Non-pigmented ciliary epithelial cell (primary cell): ENCODE measurements at places on chromosomes 1 and 21.

- DNase-seq: peak; percentile 65
These were observed 394.8 kb downstream of the USP25 start for GRCh38 chr21:16124378-16125138.

DNA sequence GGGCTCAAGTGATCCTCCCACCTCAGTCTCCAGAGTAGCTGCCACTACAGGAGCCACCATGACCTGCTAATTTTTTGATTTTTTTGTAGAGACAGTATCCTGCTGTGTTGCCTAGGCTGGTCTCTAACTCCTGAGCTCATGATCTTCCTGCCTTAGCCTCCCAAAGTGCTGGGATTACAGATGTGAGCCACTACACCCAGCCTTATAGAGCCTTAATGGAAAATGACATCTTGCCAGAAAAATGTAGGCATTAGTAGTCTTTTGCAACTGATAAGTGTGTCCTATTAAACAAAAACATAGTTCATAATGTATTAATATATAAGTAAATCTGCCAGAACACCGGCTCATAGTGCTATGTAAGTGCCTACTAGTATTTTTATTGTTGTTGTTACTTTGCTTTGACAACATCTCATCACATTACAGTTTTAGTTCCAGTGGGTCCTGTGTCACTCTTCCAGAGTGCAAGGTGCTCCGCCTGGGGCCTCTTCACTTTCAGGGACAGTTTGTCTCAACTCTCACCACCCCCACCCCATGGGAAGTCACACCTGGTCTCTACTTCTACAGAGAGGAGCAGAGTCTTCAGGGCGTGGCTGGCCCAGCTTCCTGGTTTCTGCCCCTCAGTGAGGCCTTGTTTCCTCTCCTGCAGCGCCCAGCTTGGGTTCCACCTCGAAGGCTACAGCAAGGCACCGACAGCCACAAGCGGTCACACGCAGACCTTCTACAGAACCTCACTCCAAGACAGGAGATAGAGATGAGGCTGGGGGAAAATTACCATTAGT lies 30.1 kb downstream of the RHOU start:
- no peak for DNase-seq

DNA sequence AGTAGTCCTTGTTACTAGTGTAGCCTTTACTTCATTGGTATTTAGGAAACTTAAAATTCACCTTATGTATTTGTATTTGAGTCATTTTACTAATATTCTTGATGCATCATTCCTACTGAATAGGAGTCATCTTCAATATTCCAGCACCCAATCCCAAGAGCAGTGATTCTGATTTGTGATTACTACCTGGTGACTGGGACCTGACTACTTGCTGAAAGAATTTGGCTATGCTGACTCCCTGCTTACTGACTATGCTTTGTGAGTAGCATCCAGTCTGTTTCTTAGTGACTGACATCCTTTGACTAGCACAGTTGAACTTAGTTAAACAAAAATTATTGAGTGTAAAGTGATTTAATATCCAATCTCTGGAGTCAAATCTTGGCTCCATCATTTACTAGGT lies 129.9 kb upstream of the NEGR1 start:
- no peak for DNase-seq

GRCh38 chr1:78291418-78291817 lies 199.4 kb upstream of the PTGFR start:
- no peak for DNase-seq

- DNase-seq: no peak
These were observed 6.4 kb downstream of the ARHGEF19 start for GRCh38 chr1:16205891-16206546.

DNA sequence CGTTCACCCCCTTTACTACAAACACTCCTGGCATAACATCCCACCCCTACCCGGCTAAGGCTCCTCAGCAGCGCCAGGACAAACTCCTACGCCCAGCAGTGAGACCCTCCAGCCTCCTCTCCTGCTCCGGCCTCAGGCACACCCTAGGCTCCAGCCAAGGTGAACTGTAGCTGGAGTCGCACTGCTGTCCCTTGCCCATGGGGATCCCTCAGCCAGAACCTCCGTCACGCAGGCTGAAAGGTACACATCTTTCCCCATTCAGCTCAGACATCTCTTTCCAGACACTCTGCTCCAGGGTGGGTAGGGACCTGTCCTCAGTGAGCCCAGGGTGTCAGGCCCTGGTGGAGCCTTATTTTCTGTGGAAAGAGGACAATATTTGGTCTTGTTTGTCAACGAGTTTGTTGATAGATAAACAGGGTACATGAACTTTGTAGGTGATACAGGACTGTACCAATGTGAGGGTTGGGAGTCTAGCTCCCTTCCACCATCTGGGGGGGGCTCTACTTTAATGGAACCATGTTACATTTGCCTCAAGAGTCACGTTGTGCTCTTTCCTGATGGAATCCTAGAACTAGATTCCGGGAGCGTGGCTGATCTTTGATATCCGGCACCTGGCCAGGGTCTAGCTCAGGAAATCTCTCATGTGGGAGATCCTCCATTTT lies 56.5 kb upstream of the SSBP3 start:
- DNase-seq: no peak

GRCh38 chr1:56268519-56269140 lies 310.7 kb downstream of the PLPP3 start:
- DNase-seq: no peak

DNA sequence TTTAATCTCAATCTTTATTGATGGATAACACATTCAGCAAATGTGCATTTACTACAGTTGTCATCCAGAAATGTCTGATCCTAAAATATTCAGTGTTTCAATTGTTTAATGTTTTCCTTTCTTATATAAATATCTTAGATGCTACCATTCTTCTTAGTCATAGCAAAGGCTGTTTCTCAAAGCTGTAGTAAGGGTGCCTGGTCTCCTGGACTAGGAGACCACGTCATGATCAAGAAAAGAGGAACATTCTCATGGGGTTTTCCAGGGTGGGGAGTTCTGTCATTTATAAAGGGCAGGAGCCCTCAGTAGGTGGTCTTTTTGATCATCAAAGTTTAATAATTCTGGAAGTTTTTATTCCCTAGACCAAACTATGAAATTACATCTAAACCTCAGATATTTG lies 292.8 kb downstream of the HMCN1 start:
- no peak for DNase-seq

GRCh38 chr1:184082541-184083415 lies 31.2 kb downstream of the TSEN15 start:
- DNase-seq: no peak

DNA sequence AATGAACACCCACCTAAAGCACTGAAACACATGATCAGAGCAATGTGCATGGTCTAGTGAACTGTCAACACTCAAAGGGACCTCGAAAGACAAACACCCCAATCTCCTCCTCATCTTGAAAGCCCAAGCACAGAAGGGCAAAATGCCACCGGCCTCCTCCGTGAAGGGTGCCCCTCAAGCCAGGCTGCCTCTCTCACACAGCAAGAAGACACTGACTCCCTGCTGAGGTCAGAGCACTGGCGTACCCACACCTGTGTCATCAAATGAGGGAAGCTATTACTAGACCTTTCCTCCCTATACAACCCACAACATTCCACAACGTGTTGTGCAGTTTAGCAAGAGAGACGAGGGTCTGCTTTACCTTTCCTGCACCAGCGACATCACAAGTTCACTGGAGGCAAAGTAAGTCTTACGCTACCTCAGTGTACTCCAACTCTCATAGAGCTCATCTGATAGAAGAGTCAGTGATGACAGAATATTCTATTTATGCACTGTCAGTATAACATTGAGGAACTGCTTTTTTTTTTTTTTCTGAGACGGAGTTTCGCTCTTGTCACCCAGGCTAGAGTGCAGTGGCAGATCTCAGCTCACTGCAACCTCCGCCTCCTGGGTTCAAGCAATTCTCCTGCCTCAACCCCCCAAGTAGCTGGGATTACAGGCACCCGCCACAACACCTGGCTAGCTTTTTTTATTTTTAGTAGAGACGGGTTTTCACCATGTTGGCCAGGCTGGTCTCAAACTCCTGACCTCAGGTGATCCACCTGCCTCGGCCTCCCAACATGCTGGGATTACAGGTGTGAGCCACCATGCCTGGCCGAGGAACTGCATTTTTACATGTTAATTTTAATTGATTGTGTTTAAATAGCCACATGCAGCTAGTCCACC lies 3.3 kb downstream of the SH3BP5L start:
- DNase-seq: no peak

DNA sequence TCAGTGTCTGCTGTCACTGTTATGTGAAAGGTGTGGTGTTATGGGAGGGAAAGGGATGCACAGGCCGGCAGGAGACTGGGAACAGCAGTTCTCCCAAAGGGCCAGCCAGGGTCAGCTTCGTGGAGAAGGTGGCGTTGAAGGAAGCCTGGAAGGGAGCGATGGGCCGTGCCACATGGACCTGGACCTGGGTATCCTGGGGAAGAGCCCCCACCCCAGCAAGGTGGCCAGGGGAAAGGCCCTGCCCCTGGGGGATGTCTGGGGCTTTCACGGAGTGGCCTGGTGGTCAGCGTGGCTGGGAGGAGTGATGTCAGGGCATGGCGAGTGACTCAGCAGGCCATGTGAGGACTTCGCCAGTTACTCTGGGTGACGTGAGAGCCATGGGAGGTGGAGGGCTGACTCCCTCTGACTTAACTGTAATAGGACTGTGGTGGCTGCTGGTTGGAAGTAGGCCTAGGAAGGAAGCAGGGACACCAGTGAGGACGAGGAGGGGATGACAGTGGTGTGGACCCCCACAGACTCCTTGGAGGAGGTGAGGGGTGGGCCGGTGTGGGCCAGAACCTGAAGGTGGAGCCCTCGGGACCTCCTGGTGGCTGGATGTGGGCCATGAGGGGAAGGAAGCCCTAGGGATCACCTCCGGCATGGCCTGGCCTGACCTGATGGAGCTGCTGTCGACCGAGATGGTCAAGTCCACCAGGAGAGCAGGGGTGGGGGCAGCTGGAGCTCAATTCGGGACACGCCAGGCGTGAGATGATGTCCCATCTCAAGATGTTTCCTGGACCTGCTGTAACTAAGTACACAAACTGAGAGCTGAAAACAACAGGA lies 54.5 kb downstream of the BACE2 start:
- no peak for DNase-seq

DNA sequence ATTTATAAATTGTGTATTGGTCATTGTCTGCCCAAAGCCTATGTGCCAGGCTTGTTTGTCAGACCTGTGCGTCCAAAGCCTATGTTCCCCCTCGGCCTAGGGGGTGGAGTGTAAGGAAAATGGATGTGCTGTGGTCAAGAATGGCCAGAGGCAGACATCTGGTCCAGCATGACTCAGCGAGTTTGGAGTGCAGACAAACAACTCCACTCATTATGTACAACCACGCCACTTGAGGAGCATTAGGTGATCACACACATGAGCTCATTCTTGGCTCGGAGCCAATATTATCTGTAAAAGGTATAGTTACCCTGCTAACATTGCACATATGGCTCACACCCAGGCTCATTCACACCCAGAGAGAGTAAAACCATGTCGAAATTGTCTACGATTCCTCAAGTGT lies 1047.6 kb upstream of the ADGRL4 start:
- peak; percentile 82 for DNase-seq

GRCh38 chr21:32298148-32298559 lies 501 bp upstream of the MRAP start:
- no peak for DNase-seq

GRCh38 chr1:178241057-178241456 lies 147.2 kb downstream of the RASAL2 start:
- DNase-seq: peak; percentile 49

DNA sequence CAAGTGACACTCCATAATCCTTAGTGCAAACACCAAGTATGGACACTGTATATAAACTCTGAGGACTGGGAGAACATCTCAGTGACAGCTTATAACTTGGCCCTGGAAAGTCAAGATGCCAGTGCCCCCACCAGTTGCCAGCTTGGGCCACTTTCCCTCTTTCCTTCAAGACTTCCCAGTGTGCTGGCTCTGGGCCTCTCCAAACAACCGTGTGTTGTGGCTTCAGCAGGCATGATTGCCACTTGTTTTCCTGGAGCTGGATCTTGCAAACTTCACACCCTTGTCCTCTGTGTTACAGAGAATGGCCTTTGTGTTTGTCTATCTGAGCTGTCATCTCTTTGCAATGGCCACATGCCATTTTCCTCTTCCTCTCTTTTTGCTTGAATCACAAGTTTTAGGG lies 37.0 kb downstream of the CCDC185 start:
- no peak for DNase-seq

- DNase-seq: no peak
These were observed 1264.3 kb upstream of the ADGRL2 start for GRCh38 chr1:80536461-80536860.

DNA sequence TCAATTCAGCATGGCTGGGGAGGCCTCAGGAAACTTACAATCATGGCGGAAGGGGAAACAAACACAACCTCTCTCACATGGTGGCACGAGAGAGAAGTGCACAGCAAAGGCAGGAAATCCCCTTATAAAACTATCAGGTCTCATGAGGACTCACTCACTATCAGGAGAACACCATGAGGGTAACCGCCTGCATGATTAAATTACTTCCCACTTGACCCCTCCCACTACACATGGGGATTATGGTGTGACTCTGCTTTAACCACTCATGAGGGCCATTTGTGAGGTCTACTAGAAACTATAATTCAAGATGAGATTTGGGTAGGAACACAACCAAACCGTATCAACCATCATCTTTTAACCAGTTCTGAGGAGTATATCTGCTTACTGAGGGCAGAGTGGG lies 387.4 kb upstream of the NFIA start:
- no peak for DNase-seq

- peak; percentile 38 for DNase-seq
These were observed 23.2 kb downstream of the CD1D start for GRCh38 chr1:158203693-158204457.

DNA sequence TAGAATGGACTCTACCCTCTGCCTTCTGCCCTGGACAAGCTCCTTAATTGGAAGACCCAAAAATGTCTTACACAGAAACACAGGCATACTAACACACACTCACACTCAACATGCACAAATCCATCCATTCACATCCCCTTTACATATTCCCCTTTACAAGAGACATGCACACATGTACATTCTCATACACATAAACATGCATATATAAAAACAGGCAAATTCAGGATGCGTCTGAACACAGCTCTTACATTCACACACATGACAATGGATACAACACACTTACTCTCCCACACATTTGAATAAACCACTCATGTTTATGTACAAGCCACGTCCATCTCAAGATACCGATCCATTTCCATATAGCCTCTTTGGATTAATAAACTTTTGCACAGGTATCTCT lies 84.4 kb downstream of the HMGB4 start:
- DNase-seq: no peak

DNA sequence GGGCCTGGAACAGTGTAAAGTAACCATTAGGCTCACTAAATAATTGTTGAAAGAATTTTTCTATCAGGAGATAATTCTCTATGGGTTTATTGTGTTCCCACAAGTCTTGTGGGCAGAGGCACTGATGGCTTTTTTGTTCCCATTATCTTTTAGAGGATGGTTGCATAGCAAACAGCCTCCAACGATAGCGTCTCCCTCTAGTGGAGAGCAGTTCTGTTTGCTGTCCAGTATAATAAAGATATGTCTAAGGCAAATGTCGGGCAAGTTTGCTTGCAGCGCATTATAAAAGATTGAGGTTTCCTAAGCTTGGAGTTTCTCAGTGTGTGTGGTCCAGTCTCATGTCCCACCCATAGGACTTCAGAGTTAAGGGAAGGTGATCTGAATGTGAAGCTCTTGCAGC lies 1.3 kb upstream of the SLC6A17 start:
- no peak for DNase-seq
